ENCODE measurements at places on chromosomes 3 and 15.

DNA sequence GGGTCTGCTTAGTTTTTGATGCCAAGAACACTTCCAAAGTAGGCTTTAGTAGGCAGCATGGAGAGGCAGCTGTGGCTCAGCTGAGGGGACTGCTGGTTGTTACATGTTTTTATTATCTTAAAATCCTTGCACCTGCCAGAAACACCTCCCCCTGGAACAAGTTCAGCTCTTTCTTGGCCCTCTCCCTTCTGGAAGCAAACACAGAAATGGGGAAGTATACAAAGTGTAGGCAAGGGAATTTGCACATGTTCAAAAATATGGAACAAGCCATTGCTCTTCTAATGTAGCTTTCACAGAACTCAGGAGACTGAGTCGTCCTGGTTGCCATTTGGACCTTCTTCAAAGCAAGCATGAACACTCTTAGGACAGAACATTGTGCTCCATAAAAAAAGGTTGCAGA, 169.1 kb upstream of the SEMA6D start:
- DNase-seq, result no peak

DNA sequence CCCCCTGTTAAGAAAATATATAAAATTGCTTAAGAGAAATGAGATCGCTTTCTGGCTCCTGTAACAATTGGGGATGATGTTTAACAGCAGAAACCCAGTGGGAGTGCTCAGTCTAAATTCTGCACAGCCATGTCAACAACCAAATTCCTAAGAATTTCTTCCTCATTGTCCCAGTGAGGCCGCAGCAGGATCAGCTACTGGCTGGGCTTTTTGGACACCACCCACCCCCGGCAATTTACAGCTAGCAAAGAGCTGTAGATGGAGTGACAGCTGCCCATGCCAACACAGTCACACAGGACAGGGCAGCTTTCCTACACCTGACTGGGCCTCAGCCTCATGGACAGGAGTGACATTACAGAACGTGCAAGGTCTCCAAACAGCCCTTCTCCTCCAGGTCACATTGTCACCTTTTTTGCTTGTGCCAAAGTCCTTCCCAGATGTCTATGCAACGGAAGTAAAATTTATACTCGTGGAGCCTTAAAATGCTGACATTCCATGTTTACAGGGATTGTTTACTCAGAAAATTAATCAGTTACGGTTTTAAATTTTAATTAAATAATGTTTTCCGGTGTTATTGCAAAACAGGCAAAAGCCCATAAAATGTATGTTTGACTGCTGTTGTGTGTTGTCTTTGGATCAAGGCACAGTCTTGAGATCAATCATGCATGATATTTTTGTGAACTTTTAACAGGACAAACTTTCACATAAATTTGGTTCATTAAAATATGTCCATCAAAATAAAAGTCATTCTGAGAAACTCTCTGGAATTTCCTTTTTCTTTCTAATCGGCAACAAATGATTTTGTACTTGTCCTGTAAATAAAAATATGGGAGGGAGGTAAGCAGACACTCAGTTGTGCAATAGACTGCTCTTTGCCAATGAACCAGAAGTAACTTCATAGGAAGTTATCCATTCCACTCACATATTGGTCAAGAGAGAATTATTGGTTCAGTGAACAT, 943.2 kb downstream of the MCTP2 start:
- DNase-seq, result no peak

DNA sequence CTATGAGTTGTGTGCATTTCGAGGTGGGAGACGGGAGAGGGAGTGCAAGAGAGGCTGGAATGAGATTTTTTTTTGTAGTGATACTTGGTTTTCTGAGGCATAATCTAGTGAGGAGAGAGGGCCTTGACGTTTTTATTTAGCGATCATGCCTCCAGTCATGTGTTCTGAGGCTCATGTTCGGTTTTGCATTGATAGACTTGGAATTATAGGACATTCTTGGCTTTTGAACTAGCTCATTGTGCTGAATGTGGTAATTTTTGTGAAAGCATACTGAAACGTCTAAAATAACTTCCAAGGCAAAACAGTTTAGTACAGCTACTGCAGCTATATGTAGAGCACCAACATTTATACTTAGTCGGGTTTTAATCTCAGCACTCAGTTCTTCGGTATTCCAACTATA, 408.1 kb downstream of the CNTN4 start:
- no peak for DNase-seq

GRCh38 chr3:48505146-48505545, 1.2 kb upstream of the SHISA5 start:
- DNase-seq, result no peak
